ENCODE measurements at places on chromosomes 4 and X.
A peak's percentile ranks its signal among the peaks of the same experiment; 100 is the strongest.

- H3K4me1 ChIP-seq: no peaks in the 10 kb centered on the region
- DNase-seq: no peak
- no peak overlapping the region for H3K4me3 ChIP-seq
- no peak overlapping the region for H3K27ac ChIP-seq
- no peaks in the 10 kb centered on the region for H3K36me3 ChIP-seq
- no peaks in the 10 kb centered on the region for H3K27me3 ChIP-seq
These were observed 614.0 kb upstream of the BOD1L1 start for GRCh38 chr4:14241574-14241973.

DNA sequence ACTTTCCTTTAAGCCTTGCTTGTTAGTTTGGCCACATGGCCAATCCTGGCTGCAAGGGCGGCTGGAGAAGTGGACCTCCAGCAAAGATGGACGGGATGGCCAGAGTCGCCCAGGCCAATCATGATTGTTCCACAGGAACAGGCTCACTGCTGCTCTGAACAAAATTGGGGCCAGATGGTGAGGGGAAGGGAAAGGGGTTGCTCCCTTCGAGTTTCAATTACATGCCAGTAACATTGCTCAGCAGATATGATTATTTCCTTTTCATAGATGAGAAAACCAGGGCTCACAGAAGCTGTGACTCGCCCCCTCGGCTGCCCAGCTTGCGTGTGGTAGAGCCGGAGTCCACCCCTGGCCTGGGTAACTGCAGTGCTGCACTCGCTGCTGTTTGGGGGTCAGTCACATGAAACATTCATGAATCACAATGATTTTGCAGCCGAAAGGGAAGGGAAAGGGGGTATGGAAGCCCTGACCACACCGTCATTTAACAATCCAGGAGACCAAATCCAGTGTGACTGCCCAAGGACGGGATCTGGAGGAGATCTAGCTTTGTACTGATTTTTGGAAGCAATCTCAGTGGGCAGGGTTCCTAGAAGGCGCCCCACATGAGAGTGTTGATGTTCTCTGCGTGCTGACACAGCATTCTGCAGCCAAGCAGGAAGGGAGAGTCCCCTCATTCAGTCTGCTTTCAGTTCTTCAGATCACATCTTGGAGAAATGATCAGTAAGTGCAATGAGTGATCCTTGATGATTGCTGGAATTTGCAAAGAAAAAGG, 77.3 kb upstream of the MSX1 start:
- H3K4me1 ChIP-seq: no peaks in the 10 kb centered on the region
- no peak overlapping the region for H3K27ac ChIP-seq
- no peaks in the 10 kb centered on the region for H3K36me3 ChIP-seq
- H3K27me3 ChIP-seq: no peaks in the 10 kb centered on the region

DNA sequence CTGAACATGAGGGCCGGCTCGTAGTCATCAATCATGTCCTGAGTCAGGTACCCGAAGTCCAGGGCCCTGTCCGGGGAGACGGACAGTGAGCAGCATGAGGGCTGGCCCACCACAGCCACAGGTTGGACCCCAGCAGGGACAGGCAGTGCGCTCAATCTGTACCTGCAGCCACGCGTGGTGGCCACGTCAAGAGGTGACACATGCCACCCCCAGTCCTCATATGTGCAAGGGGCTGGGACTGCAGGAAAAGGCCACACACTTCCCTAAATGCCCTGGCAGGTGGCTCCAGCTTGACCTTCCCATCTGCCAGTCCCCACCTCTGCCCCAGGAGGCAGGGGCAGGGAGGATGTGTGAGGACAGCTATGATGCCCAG, 73.8 kb upstream of the MXD4 start:
- peaks cover 4% of the 10 kb centered on the region for H3K36me3 ChIP-seq
- H3K4me1 ChIP-seq: no peaks in the 10 kb centered on the region
- H3K27ac ChIP-seq: no peak overlapping the region
- no peak for DNase-seq
- peaks cover 4% of the 10 kb centered on the region for H3K27me3 ChIP-seq
- H3K4me3 ChIP-seq: no peak overlapping the region

- no peak overlapping the region for H3K4me3 ChIP-seq
- no peak overlapping the region for H3K27ac ChIP-seq
- H3K4me1 ChIP-seq: no peaks in the 10 kb centered on the region
- DNase-seq: no peak
- H3K36me3 ChIP-seq: no peaks in the 10 kb centered on the region
- H3K27me3 ChIP-seq: no peaks in the 10 kb centered on the region
These were observed 1430.4 kb upstream of the TENM3 start for GRCh38 chr4:180812783-180813182.

GRCh38 chr4:17187003-17187402, 288.6 kb upstream of the LDB2 start:
- H3K4me3 ChIP-seq: no peak overlapping the region
- DNase-seq: no peak
- no peaks in the 10 kb centered on the region for H3K4me1 ChIP-seq
- no peaks in the 10 kb centered on the region for H3K27me3 ChIP-seq
- H3K36me3 ChIP-seq: no peaks in the 10 kb centered on the region

DNA sequence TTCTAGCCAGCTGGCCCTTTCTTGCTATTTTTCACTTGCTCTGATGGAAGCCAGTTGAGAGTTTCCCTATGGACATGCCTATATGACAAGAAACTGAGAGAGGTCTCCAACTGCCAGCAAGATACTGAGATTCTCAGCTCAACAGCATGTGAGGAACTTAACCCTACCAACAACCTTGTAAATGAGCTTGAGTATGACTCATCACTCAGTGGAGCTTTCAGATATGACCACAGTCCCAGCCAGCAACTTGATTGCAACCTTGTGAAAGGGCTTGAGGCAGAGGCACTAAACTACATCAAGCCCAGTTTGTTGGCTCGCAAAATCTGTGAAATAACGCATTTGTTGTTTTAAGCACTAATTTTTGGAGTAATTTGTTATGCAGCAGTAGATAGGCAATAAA, 175.8 kb downstream of the COMMD8 start:
- H3K4me1 ChIP-seq: no peaks in the 10 kb centered on the region
- no peak for DNase-seq
- no peaks in the 10 kb centered on the region for H3K36me3 ChIP-seq

DNA sequence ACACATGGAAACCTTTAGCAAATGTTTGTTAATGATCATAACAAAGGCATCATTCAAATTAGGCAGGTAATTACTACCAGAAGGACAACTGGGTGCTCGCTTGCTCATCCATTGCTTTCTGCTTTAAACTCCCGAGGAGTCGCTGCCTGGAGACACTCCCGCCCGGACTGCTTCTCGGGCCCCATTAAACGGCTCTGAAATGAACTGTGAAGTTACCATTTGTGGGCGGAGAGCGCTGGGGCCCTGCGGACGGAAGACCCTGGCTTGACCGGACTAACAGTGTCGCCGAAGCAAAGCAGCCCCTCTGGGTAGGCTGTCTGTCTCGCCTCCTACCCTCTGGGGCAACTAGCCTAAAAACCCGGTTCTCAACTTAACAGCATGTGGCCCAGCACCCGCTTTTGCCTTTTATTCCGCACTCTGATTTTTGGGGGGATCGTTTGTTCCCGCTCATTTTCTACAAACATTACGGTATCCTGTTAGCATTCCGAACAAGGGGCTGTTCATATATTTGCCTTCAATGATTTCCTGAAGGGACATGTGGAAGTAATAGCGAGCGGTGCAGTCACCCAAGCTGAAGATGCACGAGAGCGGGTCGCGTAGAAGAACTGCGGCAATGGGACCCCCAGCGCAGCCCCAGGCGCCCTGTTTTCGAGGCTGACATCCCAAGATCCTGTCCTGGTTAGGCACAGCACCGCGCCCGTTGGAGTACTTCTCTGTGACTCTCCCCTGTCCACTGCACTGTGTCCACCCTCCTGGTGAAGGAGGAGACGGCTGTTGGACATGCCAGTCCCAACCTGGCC, 1.6 kb upstream of the PDGFRA start:
- DNase-seq: no peak
- peak overlapping the region; percentile 71 for H3K4me3 ChIP-seq
- peaks cover 24% of the 10 kb centered on the region for H3K4me1 ChIP-seq
- peaks cover 88% of the 10 kb centered on the region for H3K27me3 ChIP-seq
- no peaks in the 10 kb centered on the region for H3K36me3 ChIP-seq

DNA sequence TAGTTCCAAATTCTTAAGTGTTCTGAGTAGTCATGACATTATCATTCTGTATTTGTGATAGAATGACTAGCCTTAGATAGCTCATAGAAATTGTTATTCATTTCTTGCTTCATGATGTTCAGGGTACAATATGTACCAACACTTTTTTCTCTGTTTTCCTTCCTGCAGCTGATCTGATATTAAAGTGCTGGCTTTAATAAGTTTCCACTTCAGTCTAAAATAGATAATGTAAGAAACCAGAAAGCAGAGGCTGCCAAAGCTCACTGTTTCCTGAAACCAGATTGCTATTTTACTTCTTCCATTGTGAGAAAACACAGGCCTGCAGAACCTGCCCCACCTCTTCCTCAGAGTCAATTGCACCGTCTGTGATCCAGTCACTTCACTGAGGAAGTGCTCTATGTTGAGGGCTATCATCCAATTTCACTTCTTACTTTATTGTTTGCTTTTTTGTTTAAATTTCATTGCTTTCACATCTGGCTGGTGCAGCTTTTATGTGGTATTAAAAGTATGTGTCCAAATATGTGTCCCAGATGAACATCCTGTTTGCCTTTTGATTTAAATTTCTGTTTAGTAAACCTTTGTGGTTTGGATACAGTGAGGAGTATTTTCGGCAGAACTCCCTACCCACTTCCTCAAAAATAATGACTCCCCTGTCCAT, 652.1 kb downstream of the ANKRD50 start:
- no peak for DNase-seq
- no peaks in the 10 kb centered on the region for H3K4me1 ChIP-seq
- no peaks in the 10 kb centered on the region for H3K27me3 ChIP-seq
- no peak overlapping the region for H3K4me3 ChIP-seq
- H3K36me3 ChIP-seq: no peaks in the 10 kb centered on the region

DNA sequence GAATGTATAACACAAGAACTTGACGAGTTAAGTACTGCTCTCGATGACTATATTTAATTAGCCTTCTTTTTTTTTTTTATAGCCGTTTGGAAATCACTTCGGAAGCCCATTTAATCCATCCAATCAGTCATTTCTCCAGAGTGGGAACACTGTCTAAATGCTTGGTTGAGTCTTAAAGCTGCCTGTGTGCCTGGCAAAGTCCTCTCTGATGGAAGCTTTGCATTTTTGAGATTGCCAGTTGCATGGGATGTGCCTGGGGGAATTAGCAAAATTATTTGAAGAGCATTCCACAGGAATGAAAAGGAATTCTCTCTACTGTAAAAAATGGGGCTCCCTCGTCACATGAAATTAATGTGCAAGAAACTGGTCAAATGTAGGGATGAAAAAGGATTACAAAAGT, 398.8 kb upstream of the RPS6KA3 start:
- H3K27me3 ChIP-seq: no peaks in the 10 kb centered on the region
- H3K27ac ChIP-seq: no peak overlapping the region
- no peaks in the 10 kb centered on the region for H3K36me3 ChIP-seq
- no peak overlapping the region for H3K4me3 ChIP-seq
- no peaks in the 10 kb centered on the region for H3K4me1 ChIP-seq

- no peak overlapping the region for H3K27ac ChIP-seq
- H3K27me3 ChIP-seq: no peaks in the 10 kb centered on the region
- no peaks in the 10 kb centered on the region for H3K4me1 ChIP-seq
- H3K36me3 ChIP-seq: no peaks in the 10 kb centered on the region
These were observed 52.3 kb upstream of the PDK3 start for GRCh38 chrX:24412637-24413363.

GRCh38 chr4:156909010-156909409, 62.6 kb downstream of the PDGFC start:
- DNase-seq: no peak
- H3K4me3 ChIP-seq: no peak overlapping the region
- H3K36me3 ChIP-seq: no peaks in the 10 kb centered on the region
- H3K27me3 ChIP-seq: no peaks in the 10 kb centered on the region
- H3K4me1 ChIP-seq: no peaks in the 10 kb centered on the region

DNA sequence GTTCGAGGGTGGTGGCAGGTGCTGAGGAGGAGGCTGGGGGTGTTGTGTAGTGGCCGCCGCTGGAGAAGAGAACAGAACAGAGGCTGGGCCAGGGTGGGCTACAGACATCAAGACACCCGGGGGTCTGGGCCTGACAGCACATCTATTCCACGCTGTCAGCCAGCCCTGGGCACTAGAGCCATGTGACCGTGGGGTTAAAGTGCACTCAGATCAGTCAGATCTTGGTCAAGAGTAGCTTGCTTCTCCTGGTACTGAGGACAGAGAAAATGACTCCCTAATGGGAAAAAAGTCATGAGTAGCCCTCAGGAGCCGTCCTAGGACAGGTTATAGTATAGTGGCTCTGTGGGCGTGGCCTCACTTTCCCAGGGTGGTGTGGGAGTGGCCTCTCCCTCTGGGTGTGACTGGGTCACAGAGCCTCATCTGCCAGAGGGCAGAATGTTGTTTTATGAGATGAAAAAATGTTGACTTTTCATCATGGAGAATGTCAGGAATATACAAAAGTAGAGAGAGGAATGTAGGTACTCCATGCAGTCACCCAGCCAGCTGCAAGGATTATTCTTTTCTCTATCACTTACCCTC, 19.4 kb downstream of the TRMT44 start:
- H3K4me3 ChIP-seq: no peak overlapping the region
- no peak overlapping the region for H3K27ac ChIP-seq
- no peaks in the 10 kb centered on the region for H3K4me1 ChIP-seq
- H3K27me3 ChIP-seq: no peaks in the 10 kb centered on the region
- no peak for DNase-seq
- H3K36me3 ChIP-seq: peaks cover 40% of the 10 kb centered on the region

GRCh38 chr4:38980903-38981676, 51.1 kb downstream of the TMEM156 start:
- H3K36me3 ChIP-seq: peaks cover 53% of the 10 kb centered on the region
- H3K27ac ChIP-seq: no peak overlapping the region
- H3K27me3 ChIP-seq: no peaks in the 10 kb centered on the region
- H3K4me1 ChIP-seq: no peaks in the 10 kb centered on the region
- no peak overlapping the region for H3K4me3 ChIP-seq

GRCh38 chrX:46991664-46992063, 79.4 kb downstream of the JADE3 start:
- H3K27me3 ChIP-seq: no peaks in the 10 kb centered on the region
- no peaks in the 10 kb centered on the region for H3K36me3 ChIP-seq
- no peak overlapping the region for H3K27ac ChIP-seq
- no peak for DNase-seq

GRCh38 chr4:186685767-186686183, 37.9 kb downstream of the FAT1 start:
- no peak for DNase-seq
- no peaks in the 10 kb centered on the region for H3K36me3 ChIP-seq
- no peak overlapping the region for H3K27ac ChIP-seq
- no peak overlapping the region for H3K4me3 ChIP-seq
- no peaks in the 10 kb centered on the region for H3K27me3 ChIP-seq
- H3K4me1 ChIP-seq: no peaks in the 10 kb centered on the region

DNA sequence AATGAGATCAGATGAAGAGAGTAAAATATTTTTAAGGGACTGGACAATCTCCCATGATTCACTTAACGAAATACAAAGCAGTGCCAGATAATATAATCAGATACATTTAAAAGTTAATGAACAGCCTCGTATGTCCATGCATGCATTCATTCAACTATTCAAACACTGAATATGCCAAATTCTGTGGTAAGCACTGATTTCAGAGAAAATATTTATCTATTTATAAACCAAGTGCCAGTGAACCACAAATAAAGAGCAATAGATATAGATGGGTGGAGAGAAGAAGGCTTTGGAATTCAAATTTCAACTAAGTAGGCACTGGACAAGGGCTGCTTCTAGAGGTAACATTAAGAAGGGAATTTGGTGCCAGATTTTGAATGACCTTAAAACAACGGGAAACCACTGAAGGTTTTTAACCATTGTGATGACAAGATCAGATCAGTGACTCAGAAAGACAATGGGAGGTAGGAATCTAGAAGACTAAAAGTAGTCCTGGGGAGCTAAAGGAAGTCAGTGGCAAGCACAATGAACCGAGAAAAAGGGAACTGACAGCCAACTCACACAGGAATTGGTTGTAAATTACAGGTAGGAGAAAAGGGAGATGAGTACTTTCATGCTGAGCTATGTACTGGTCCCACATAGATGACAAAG, 14.2 kb downstream of the ELOVL6 start:
- no peaks in the 10 kb centered on the region for H3K4me1 ChIP-seq
- H3K27me3 ChIP-seq: no peaks in the 10 kb centered on the region
- no peak overlapping the region for H3K27ac ChIP-seq
- H3K36me3 ChIP-seq: no peaks in the 10 kb centered on the region
